ENCODE measurements at places on chromosomes 2 and 18.

DNA sequence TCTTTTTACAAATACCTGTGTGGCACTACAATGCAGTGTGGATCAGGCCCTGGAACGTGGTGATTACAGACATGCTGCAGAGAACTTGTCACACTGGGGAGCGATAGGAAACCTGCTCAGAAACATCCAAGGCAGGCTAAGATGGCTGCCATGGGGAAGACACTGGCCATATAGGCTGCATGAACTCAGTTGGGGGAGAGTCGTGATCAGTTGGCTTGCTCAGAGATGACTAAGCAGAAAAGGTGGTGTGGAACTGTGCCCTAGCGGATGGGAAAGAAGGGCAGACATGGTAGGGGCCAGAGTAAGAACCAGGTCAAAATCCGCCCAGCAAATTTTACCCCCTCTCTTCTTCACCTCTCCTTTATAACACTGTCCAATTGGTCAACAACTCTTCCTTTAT, 307.8 kb downstream of the LRRTM1 start:
- no peak for DNase-seq

DNA sequence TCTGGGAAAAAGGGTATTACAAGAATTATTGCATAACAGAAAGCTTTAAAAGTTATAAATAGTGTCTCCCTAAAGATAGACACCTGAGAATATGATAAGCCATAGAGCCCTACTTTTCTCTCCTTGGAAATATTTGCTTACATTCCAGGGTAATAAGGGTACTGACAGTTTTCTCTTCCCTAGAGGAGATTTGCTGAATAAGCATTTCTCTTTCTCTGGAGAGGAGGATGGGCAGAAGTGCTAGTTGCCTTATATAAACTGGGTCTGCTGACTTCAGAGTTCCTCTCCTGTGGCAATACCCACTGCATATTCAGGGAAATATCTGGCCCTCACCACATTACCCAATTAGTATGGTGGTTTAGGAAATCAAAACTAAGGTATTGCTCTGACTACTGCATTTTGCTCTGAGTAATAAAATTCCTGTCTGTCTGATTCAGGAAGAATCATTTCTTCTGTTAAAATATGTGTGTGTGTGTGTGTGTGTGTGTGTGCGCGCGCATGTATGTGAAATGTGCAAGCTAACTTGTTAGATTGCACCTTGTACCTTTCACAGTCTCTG, 1391.3 kb downstream of the DSC3 start:
- no peak for DNase-seq

- peak; percentile 78 for DNase-seq
Measured at GRCh38 chr18:76467371-76468190, 27.5 kb downstream of the ZNF516 start.

DNA sequence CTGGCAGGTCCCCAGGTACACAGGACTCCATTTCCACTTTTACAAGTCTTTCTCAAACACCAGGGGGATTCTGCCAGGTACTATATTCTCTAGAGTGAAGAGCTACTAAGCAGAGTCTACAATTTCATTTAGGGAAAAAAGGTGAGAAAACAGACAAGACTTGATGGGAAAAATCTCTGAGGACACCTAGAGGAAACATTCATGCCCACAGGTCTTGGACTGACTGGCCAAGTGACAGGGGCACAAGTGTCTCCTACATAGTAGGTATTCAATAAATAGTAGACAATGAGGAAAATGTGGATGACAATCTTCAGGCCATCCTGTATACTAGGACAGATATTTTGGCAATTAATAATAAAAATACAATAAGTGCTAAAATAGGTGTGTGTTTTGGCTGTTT, 228.6 kb downstream of the CLIP4 start:
- DNase-seq = no peak

DNA sequence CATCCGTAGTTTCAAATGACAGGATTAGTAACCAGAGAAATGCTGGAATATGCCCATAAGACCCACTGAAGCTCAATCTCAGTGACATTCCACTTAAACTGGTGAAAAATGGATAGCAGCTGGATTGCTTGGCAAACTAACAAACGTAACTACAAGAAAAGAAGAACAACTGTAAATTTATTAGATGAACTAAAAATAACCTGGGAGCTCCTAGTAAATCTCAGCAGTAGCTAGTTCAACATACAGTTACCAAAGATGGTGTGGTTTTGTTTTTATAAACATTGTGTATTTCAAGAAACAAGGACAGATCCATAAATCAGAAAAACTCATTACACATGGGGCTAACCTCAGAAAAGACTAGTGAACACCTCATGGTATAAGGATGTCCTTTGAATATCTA, 531.9 kb downstream of the XIRP2 start:
- DNase-seq = no peak

DNA sequence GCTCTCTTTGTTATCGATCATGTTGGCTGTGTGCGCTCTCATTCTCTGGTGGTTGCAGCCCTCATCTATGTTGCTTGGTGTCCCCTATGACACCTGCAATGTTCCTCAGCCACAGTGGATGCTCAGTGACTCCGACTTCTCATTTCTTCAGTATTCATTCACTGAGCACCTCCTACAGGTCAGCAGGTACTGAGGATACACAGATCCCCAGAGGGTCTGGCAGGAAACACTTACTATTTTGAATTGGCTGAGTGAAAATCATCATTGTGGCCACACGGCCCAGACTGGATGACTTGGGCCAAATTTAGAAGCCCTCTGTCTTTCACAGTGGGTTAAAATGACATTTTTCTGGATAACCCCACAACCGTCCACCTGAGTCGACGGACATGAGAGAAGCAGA, 32.1 kb downstream of the EN1 start:
- DNase-seq = no peak

- no peak for DNase-seq
Measured at GRCh38 chr2:137992039-137992646, 27.9 kb downstream of the HNMT start.

DNA sequence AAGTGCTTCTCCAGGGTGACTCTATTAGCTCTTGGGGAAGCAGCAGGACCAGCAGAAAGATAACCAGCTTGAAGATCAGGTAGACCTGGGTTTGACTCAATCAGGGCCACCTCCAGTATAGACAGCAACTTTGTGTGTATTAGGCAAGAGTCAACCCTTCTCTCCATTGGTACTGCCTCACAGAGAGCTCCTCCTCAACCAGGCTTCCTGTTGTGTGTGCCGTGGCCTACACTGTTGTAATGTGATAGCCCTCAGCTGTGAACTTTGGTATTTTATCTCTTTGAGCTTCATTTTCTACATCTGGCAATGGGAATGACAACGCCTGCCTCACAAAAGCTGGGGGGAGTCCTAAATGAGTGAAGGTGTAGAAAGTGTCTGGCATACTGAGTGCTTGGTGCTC, 17.0 kb upstream of the MAP3K20 start:
- peak; percentile 41 for DNase-seq
